ENCODE measurements at places on chromosomes 1 and 21.

GRCh38 chr21:41483415-41483814 is 24.5 kb downstream of the TMPRSS2 start:
- DNase-seq, result no peak

- no peak for DNase-seq
Measured at GRCh38 chr1:6489383-6489765, 2.1 kb downstream of the PLEKHG5 start.

GRCh38 chr1:60503266-60503925 is 429.8 kb upstream of the C1orf87 start:
- no peak for DNase-seq

GRCh38 chr1:214500340-214501055 is 50.9 kb downstream of the PTPN14 start:
- DNase-seq, result no peak

DNA sequence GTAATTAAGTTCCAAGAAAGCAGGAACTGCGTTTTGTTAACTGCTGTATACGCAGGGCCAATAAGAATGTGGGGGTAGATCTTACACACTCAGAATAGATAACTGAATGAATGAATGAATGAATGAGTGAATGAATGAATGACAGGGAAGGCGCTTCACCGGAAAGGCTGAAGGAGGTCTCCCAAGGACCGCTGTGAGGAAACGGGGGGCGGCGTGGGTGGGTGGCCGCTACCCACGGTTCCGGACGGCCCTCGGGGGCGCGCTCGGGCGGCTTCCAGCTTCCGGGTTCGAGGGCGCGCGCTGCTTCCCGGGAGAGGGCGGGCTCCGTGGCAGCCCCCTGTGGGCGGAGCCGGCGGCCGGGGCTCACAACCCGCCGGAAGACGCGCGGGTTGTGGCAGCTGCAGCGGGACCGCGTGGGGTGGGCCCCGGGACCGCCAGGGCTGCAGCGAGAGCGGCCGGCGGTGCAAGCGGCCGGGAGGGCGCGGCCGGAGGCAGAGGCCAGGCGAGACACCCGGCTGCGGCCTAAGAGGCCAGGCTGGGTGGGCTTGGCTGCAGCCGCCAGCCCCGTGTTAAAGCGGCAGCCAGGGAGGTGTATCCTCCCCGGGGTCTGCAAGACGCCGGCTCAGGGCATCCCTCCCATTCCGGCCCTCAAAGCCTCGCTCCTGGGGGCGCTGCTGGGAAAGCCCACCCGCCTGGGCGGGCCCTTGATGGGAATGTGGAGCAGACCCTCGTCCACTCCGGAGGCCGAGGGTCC is at the start of gene ZFP69:
Gene ZFP69 (plus strand): TSS at position 367 of the 754 bp plus-strand sequence. CDS start 2,072 bp downstream, outside the sequence.
- DNase-seq, result no peak

DNA sequence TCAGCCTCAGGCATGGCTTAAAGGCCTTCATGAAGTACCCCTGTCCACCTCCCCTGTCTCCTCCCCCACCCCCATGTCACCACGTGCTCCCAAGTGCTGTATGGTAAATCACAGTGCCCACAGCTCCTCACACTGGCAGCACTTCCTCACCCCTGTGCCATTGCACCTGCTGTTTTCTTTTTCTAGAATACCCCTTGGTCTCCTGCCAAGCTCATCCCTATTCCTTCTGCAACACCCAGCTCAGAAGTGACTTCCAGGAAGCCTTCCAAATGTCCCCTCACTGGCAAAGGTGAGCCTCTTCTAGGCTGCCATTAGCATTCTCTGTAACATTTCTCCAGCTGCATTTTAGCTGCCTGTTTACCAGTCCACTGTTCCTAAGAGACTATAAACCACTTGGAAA is 9.4 kb downstream of the AKNAD1 start:
- no peak for DNase-seq

GRCh38 chr1:17121881-17122280 is 2.6 kb upstream of the PADI2 start:
- DNase-seq, result no peak

DNA sequence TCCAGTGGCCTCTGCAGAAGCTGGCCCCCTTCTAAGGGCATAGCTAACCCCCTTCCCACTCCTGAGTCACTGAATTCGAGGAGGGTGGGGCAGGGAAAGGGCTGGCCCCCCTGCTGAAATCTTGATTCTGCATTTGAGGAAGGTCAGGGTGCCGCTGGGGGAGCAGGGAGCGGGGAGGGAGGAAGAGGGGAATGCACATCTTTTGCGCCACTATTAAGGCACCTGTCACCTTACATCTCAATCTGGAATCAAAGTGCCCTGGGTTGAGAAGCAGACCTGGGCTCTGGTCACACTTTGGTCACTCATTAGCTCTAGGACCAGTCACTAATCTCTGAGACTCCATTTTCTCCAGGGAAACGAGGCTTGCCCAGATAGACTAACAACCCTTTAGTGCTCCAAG is 62.0 kb downstream of the TOR1AIP2 start:
- DNase-seq, result no peak

DNA sequence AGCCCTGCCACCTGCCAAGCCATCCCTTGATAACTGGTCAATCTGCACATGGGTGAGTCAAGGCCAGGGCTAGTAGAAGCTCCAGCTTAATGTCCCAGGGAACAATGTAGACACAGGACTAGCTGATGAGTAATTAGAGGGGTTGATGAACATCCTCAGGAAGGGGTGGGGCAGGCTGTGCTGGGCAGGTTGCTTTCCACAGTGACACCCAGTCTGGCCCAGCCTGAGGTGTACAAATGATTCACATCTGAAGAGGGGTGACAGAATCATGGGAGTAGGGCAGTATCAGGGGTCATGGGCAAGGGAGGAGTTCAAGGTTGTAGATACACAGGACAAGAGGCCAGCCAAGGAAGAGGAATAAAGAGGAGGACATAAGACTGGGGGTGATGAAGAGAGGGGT is 4.3 kb downstream of the LPAR3 start:
- no peak for DNase-seq

- DNase-seq, result no peak
Measured at GRCh38 chr1:239682046-239682445, 295.7 kb downstream of the CHRM3 start.

- no peak for DNase-seq
Measured at GRCh38 chr1:242535986-242536385, 11.5 kb upstream of the PLD5 start.

DNA sequence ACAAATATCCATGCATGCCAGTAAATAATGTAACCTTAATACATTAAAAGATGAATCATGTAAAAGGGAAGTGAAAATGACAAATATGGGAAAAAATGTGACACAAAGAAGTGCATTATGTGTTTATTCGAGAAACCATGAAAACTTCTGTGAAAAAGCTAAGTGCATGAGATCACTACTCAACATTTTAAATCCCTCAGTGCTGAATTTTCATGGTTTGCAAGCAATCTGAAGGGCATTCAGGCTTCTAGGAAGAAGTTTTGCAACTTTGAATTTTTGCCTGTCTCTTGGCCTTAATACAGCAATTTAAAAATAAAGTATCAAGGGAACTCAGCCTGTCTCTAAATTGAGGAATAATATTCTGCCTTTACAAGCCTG is 78.2 kb downstream of the MAP3K7CL start:
- DNase-seq, result no peak

- no peak for DNase-seq
Measured at GRCh38 chr1:201041011-201041410, 17.5 kb upstream of the KIF21B start.

GRCh38 chr1:32466761-32467160 is 1.9 kb downstream of the ZBTB8B start:
- no peak for DNase-seq

DNA sequence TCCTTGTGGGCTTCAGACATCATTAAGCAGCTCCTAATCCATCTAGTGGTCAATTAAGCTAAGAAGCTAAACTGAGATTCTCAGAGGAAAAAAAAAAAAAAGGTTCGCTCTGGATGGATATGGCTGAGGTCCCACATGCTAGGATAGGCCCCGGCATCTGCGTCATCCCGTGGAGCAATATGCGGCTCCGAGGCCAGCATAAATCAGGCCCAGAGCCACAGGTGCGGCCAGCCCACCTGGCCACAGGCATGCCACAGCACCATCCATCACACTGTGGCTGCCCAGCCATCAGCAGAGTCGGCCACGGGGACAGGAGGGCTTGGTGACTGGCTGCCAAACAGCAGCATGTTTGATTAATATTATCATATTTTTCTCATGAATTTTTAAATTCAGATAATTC is 106.9 kb upstream of the TIAM1 start:
- DNase-seq, result no peak

DNA sequence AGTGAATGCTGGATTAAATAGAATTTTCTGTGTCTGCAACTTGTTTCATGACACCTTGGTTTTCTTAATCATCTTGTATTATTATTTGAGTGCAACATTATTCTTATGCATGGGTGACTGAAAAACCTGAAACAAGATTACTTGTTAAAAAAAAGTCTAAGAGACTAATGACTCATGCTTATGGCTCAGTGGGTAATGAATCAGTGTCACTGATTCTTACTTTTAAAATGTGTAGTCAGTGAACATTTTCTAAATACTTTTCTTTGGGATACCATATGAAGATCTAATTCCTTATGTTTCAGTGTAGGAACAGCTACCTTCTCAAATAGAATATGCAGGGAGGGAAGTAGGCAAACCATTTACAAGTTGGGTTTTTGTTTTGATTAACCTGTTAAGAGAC is 65.5 kb downstream of the PRKAA2 start:
- no peak for DNase-seq

GRCh38 chr1:203913073-203913521 is 51.7 kb downstream of the SNRPE start:
- DNase-seq, result no peak

DNA sequence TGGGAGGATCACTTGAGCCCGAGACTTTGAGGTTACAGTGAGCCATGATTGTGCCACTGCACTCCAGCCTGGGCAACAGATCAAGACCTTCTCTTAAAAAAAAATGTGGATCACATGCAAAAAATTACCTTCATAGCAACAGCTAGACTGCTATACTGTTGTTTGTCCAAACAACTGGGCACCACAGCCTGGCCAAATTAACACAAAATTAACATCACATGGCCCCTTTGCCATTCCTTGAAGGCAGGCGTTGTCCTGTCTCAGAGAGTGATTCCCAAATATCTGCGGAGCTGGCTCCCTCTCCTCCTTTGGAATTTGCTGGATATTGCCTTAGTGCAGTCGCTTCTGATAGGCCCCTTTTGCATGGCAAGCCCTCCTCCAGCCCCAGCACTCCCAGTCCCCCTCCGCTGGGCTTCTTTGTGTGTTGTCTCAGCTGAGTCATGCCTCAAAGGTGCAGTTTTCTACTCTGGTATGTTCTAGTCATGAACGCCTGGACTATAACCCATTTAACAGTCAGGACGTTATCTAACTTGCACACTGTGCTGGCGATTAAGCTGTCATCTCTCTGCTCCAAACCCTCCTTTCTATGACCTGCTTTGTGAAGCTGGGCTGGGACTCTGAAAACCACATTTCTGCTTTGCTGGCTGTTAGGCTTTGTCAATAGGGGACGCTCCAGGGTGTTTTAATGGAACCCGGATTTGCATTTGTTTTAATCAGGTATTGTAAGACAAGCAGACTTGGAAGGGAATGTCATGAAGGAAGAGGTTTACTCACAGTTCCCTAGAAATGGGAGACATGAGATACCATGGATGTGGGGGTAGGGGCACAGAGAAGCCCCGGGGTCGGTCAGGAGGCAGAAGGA is 20.1 kb upstream of the HPCAL4 start:
- no peak for DNase-seq

- no peak for DNase-seq
Measured at GRCh38 chr1:179588425-179589024, 3.1 kb upstream of the TDRD5 start.

- no peak for DNase-seq
Measured at GRCh38 chr21:39763272-39763970, 18.4 kb downstream of the IGSF5 start.

DNA sequence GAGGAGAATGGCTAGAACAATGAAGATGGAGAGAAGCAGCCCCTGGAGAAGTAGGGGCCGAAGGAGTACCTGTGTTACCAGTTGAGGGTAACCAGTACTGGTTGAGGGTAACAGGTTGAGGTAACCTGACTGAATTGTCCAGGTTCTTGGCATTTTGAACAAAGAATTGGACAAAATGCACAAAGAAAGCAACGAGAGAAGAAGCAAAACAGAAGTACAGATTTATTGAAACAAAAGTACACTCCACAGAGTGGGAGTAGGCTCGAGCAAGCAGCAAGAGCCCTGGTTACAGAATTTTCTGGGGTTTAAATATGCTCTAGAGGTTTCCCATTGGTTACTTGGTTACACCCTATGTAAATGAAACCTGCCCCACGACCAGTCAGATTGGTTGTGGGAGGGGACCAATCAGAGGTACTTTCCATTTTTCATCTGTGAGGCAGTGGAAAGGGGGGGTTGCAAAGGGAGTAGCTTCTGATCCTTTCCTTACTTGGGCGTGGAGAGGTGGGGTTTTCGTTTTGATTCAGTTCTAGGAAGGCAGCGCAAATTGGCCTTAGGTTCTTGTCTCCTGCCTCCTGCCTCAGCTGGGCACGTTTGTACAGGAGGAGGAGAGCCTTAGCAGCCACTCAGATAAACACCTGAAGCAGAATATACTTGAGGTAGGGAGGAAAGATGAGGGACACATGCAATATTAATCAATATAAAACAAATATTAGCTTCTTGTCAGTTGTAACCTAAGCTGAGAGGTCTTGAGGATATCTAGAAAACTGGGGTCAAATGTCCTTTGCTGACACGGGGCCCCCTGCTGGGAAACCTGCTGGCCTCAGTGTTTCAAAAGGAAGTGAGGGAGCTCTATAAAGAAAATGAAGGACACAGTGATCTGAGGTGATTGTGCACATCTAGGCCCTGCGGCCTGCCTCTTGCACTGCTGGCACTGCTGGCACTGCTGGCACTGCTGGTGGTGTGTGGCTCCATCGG is 14.3 kb upstream of the LSM10 start:
- no peak for DNase-seq

DNA sequence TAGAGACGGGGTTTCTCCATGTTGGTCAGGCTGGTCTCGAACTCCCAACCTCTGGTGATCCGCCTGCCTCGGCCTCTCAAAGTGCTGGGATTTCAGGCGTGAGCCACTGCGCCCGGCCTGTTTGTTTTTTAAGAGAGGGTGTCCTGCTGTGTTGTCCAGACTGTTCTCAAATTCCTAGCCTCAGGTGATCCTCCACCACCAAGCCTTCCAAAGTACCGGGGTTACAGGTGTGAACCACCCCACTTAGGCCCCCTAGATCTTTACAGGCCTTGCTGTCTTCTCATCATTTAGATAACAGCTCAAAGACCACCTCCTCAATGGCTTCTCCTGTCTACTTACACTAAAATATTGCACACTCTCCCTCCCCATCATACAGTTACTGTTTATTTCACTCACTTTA is 6.3 kb downstream of the SESN2 start:
- DNase-seq, result no peak

GRCh38 chr1:115832651-115833050 is 8.3 kb downstream of the NHLH2 start:
- DNase-seq, result no peak
